ENCODE measurements at places on chromosomes 2 and 18.

DNA sequence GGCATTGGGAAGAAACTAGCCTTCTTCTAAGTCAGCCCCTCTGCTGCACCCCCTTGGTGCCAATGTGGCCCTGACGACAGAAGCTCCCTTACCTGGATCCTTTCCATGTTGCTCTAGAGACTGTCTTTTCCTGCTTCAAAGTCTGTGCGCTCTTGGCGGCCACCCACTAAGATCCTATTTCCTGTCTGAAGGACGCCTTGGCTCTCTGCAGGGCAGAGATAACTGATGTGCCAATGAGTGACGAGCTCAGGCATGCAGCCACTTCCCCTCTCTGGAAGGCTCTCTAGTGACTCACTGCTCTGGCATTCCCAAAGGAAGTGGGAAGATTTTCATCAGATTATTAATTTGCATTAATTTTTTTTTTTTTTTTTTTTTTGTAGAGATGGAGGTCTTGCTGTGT, 273.5 kb downstream of the CDH20 start:
- peak; percentile 6 for DNase-seq

- DNase-seq = no peak
Measured at GRCh38 chr18:22689712-22690111, 243.4 kb upstream of the RBBP8 start.

DNA sequence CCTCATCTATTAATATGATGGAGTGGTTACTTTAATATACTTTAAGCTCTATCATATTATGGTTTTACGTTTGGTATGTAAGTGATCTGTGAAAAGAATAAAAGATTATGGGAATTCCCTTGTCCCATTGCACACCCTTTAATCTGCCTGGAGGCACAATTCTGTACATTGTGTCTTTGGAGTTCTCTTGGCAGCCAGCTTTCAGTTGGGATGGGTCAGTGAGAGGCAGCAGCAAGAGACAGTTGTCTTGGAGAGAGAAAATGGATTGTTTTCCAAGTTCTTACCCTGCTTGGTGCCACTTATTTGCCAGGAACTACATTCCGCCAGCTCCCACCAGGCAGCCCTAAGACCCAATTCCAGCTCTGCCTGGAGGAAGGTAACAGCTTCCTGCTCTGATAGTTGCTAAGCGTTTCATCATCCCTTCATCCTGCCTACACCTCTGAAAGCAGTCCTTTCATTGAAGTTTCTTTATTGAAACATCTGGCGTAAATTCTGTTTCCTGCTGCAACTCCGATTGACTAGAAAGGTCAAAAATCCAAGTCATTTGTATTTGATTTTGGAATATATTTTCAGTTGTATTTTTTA, 365.2 kb downstream of the AKAIN1 start:
- no peak for DNase-seq

GRCh38 chr2:121387591-121388325, 102.8 kb upstream of the TFCP2L1 start:
- DNase-seq = no peak

GRCh38 chr2:57696016-57696415, 350.6 kb upstream of the VRK2 start:
- DNase-seq = no peak

DNA sequence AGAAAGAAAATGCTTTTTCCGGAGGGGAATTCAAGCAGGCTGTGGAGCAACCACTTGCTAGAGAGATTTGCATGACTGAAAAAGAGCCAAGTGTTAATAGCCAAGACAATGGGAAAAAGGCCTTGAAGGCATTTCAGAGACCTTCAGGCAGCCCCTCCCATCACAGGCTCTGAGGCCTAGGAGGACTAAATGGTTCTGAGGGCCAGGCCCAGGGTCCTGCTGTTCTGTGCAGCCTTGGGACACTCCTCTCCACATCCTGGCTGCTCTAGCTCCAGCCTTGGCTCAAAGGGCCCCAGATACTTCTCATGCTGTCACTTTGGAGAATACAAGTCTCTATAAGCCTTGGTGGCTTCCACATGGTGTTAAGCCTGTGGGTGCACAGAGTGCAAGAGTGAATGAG, 81.8 kb downstream of the B3GNT2 start:
- no peak for DNase-seq

DNA sequence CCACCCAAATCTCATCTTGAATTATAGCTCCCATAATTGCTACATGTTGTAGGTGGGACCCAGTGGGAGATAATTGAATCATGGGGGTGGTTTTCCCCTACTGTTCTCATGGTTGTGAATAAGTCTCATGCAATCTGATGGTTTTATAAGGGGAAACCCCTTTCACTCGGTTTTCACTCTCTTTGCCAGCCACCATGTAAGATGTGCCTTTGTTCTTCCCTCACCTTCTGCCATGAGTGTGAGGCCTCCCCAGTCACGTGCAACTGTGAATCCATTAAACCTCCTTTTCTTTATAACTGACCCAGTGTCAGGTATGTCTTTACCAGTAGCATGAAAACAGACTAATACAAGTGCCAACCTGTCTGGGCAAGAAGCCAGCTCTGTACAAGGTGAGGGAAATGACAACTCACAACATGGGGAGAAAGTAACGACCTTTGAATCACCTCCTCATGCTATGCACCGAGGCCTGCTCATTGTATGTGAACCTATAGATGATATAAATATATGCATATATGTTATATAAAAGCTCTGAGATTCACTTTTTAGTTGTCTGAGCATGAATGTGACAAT, 162.2 kb downstream of the ALPK2 start:
- DNase-seq = no peak

- no peak for DNase-seq
Measured at GRCh38 chr2:105744909-105745853, at the start of gene NCK2. Gene NCK2 (plus strand): TSS chr2:105744912. CDS start chr2:105855064, 110,152 bp downstream.

- DNase-seq = no peak
Measured at GRCh38 chr2:199772035-199772976, 78.7 kb downstream of the FTCDNL1 start.

DNA sequence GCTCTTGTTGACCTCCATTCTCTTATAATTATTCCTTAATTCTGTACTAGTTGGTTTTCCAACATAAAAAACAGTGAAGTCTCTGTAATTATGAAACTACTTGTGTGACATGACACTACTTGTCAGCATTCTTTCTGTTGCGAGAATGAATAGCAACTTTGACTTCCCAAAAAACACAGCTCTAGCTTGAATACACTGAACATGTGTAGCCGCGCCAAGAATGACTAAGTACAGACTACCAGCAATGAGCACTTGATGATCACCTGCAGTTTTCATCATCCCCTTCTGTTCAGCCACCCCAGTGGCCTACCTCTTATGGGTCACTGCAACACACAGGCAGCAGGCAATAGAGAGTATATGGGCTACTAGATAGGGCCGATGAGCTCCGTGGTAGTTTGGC, 229.3 kb downstream of the TGIF1 start:
- no peak for DNase-seq

GRCh38 chr2:88831792-88832248, 140.3 kb downstream of the RPIA start:
- no peak for DNase-seq

GRCh38 chr2:108345951-108346350, 31.8 kb upstream of the SULT1C4 start:
- no peak for DNase-seq

DNA sequence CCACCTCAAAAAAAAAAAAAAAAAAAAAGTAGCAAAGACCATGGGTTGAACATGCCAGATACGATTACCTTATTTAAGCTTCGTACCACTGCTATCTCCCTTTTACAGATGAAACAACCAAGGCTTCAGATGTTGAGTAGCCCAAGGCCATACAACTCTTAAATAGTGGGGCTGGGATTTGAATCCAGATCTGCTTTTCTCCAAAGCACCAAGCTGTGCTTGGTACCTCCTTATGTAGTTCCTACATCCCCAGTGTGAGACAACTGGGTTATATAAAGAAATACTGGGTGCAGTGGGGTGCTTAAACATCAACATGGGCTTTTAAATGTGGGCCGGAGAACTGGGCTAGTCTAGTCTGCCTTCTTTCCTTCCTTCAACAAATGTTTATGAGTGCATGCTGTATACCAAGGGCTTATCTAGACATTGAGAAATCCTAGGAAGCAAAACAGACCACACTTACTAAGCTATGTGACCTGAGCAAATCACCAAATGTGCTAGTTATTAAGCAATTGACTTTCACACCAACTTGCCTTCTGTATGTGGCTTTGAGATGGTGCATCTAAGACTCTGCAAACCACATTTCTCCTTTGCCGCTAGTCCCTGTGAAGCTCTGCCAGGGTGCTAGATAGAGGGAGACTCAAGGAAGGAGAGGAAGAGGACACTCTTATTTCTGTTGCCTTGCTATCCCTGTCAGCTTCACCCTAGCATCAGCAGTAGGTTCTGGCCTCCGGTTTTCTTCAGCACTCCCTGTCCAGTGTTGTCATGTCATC, 206.8 kb upstream of the FBXO11 start:
- DNase-seq = no peak

GRCh38 chr2:43905871-43906270, 67.1 kb downstream of the ABCG8 start:
- DNase-seq = no peak

- no peak for DNase-seq
Measured at GRCh38 chr2:242054881-242055801, 185.6 kb downstream of the RTP5 start.

DNA sequence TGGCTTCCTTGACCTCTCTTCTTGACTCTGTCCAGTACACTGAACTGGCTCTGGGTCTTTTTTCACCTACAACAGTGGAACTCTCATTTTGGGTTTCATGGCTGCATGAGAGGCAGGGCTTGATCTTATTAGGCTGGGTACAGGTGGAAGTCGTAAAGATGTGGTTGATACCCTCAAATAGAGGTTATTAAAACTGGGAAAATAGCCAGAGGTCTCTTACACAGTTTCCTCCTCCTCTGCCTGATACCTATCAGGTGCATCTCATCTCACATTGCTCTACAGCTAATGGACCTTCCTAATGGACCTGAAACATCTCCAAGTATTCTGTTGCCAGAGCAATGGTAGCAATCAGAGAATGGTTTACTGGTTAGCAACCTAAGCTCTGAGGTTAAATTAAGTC, 231.8 kb downstream of the ETAA1 start:
- no peak for DNase-seq

DNA sequence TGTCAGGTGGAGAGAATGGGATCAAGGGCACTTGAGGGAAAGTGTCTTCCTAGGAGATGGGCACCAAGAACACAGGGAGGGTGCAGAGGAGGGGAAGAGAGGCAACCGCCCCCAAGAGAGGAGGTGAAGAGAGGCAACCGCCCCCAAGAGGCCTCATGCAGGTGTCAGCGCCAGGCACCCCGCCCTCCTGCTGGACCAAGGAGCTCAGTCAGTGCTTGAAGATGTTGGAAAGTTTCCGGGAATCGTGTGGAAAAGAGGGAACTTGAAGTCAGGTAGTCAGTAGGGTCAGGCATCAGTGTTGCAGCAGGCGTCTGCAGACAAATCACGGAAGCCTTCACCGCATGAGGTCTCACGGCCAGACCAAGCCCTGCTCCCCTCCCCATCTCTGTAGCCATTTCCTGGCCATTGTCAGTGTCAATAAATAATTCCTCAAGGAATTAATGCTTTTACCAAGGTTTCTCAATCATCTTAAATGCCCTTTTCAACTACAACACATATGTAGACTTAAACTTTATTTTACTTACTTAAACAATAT, 353.1 kb downstream of the EIPR1 start:
- no peak for DNase-seq

- no peak for DNase-seq
Measured at GRCh38 chr2:203549406-203549805, 14.3 kb upstream of the RAPH1 start.

- DNase-seq = no peak
Measured at GRCh38 chr2:23350041-23350791, 34.8 kb upstream of the KLHL29 start.

DNA sequence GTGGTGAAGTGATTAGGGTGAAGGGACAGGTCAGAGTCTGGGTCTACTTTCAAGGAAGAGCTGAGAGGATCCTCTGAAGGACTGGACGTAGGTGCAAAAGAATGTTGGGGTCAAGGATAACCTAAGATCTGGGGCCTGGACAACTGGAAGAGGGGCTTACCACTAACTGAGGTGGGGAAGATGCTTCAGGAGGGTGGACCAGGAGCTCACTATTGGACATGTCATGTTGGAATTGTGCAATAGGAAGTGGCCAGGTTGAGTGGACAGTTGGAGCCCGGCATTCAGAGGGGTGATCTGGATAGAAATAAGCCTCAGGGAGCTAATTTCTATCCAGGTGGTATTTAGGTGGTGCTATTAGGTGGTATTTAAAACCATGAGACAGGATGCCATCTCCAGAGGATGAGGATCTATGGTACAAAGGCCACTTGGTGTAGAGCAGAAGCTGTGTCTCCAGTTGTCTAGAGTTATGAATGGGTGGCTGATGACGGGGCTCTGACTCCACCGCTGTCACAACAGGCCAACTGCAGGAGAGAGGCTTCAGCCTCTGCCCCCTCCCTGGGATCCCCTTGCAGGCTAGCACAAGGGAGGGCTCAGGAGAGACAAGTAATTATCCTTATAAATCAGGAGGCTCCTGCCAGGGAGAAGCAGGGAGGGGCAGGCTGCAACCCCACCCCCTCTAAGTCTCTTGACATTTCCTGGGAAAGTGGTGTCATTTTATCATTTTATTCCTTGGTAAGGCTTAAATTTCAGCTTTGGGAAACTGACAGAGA, 158.0 kb downstream of the SMAD7 start:
- no peak for DNase-seq

- no peak for DNase-seq
Measured at GRCh38 chr2:157443795-157444640, at the start of gene CYTIP. Gene CYTIP (minus strand): TSS chr2:157444089. CDS start chr2:157444020, 69 bp downstream.

DNA sequence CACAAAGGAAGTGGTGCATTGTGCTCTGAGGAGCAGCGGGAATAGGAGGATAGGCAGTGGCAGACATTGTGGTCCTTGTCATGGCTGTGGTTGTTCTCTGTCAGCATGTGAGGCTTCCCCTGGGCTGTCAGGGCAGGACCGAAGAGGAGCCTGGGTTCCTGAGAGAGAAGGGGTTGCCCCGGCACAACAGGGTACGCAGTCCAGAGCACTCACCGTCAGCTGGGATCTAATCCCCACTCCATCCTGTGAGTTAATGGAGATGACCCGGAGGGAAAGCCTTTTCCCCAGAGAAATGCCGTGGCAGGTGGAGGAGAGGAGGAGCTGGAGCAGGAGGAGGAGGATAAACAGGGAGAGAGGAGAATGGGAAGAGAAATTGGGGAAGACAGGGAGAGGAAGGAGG, 396.7 kb upstream of the HS6ST1 start:
- no peak for DNase-seq

DNA sequence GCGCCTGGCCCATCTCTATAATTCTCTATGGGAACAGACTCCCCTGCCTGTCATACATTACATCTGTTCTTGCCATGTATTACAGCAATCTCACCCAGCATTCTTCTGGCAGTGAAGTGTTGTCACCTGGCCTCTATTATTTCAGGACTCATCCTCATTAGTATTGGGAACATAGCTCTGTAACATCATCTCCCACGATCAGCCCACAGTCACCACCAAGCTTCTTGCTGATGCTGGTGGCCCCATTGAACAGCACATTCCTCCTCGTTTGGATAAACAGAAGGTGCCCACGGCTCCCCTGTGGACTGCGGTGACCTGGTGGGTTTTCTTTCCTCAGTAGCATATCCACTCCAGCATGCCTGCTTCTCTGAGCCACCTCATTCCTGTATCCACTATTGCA, 21.5 kb downstream of the CHCHD5 start:
- no peak for DNase-seq

DNA sequence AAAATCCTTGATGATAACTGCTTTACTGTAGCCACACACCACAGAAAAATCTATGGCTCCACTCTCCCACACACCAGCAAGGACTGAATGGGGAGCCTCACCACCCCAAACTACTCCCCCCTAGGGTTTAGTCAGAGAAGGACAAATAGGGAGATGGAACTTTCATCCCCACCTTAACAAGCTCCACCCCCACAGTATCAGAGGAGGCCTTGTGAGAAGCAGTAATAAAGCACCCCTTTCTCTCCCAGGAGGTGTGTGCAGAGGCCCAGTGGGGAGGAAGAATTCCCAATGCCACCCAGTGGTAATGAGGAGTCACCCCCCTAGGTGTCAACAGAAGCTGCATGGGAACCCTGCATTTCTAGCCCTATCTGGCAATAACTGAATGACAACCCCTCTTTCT, 224.9 kb downstream of the TNS1 start:
- no peak for DNase-seq

Measured in GOT3 (cell line).